ENCODE measurements at places on chromosomes 4 and X.

GRCh38 chr4:42600578-42600977 is 56.3 kb downstream of the ATP8A1 start:
- DNase-seq = no peak

- no peak for DNase-seq
These were observed 8.0 kb downstream of the HERC3 start for GRCh38 chr4:88600176-88600838.

- no peak for DNase-seq
These were observed 1.0 kb upstream of the DAPP1 start for GRCh38 chr4:99815597-99816011.

DNA sequence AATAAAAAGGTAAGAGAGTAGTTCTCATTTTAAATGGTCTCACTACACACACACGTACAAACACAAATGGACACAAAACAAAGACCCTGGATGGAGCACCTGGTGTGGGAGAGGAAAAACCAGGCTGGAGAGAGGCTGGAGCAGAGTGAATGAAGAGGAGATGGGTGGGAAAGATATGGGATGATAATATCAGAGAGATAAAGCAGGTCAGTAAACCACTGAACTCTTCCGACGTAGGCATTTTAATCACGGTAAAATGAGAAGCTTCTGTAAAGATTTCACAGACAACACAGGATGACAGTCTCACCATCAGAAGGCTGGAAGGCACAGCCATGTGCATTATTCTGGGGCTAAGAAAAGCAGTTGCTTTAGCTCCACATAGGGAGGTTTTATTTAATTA is 532.8 kb downstream of the KCNIP4 start:
- DNase-seq = no peak

- DNase-seq = no peak
These were observed 866.3 kb upstream of the PCDH7 start for GRCh38 chr4:29853833-29854232.

GRCh38 chr4:139819082-139819481 is 153.5 kb downstream of the MGST2 start:
- DNase-seq = no peak

- no peak for DNase-seq
These were observed 41.5 kb upstream of the XPNPEP2 start for GRCh38 chrX:129697204-129697829.

DNA sequence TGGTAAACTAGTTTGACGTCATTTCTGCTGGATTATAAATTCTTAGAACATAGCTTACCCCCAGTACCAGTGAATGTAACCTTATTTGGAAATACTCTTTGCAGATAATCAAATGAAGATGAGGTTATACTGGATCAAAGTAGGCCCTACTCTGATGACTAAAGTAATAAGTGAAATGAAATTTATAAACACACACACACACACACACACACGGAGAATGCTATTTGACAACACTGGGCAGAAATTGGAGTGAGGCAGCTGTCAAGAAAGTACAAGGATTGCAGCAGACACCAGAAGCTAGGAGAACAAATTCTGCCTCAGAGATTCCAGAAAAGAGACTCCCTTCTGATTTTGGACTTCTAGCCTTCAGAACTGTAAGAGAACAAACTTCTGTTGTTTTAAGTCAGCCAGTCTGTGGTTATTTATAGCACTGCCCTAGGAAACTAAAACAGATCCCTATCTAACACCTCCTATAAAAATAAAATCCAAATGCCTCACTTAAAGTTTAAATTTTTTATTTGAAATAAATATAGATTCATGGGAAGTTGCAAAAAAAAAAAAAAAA is 448.6 kb downstream of the PCDH18 start:
- DNase-seq = no peak

- no peak for DNase-seq
These were observed 56.2 kb downstream of the TRIML1 start for GRCh38 chr4:188195389-188195985.

- DNase-seq = no peak
These were observed 87.1 kb downstream of the UBE2K start for GRCh38 chr4:39785083-39785482.

DNA sequence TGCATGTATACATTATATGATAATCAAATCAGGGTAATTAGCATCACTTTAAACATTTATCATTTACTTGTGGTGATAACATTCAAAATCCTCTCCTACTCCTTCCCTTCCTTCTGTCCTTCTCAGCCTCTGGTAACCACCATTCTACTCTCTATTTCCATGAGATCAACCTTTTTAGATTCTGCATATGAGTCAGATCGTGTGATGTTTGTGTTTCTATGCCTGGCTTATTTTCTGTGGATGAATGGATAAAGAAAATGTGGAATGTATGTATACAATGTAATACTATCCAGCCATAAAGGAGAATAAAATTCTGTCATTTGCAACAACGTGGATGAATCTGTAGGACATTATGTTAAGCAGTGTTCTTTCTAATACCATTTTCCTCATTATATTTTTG is 123.9 kb downstream of the NAA11 start:
- no peak for DNase-seq

GRCh38 chr4:38560340-38560739 is 103.7 kb upstream of the KLF3 start:
- DNase-seq = no peak

GRCh38 chr4:177952723-177953122 is 510.5 kb upstream of the AGA start:
- DNase-seq = no peak

DNA sequence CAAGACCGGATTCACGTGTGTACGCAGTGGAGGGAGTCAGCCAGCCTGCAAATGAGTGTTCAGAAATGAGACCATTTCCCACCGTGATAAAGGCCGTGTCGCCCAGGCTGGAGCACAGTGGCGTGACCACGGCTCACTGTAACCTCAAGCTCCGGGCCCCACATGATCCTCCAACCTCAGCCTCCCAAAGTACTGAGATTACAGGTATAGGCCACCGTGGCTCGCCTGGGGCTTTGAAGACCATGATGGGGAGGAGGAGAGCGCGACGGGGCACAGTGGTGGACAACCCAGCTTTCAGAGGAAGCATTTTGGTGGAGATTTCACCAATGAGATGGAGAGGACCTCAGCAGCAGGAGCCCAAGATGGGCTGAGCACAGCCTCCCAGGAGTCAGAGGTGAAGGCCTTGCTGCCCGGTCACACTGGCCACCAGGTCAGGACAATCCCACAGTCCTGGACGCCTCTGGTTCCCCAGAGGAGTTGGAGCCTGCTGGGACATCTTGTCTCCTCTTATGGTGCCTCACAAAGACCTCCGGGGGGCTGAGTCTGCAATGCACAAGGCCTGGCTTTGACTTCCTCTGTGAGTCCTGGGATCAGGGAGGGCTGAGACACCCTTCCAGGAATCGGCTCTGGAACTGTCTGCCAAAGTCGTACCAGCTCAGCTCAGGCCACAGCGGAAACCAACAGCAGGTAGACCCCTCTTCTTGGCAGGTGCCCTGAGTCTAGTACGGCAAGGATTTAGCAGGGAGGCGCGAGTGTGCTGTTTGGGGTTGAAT is 22.4 kb upstream of the MXD4 start:
- DNase-seq = no peak

DNA sequence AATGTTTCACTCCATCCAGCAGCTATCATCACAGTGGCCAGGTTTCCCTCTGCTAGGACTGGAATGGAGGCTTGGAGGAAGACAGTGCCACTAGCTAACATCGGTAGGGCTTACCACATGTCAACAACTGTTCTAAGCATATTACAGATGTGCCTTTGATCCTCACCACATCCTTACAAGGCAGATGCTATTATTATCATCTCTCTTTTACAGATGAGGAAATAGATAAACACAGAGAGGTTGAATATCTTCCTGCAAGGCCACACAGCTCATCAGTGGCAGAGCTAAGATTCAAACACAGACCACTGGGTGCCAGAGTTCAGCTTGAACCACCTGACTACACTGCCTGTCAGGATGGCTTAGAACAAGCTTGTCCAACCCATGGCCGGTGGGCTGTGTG is 47.4 kb downstream of the MAMLD1 start:
- no peak for DNase-seq

- DNase-seq = no peak
These were observed 20.9 kb downstream of the HMGB3 start for GRCh38 chrX:151004085-151004484.

DNA sequence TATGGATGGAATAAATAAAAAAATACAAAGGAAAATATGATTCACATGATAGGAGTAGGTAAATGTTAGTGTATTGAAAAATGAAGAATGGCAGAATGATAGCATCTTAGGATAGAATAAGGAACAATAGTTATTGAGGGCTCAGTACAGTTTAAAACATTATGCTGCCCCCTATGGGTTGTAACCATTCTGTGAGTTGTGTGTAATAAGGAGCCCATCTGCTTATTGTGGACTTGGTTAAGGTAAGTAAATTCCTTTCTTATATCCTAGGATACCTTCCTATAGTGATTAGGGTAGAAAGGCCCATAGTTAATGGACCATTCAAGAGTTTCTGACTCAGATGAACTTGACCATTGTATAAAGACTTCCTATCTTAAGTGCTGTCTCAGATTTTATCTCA is 195.8 kb downstream of the PDHA2 start:
- DNase-seq = no peak

- no peak for DNase-seq
These were observed 13.6 kb downstream of the UVSSA start for GRCh38 chr4:1360423-1361283.

DNA sequence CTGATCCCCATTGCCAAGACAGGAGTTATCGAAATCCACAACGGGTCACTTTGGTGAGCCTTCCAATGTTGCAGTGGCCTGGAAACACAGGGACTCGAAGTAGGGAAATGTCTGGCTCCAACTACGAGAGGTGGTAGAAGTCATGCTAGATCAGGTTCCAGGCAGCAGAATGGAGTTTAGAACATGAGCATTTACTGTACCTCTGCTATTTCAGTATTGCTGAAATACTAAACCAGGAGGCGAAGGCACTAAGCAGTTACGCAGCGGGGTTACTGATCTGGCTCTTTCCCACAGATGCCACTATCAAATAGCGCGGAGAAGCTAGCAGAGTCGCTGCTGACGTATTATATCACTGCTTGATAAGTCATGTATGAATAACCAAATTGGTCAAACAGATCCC is 56.3 kb downstream of the PTCHD1 start:
- no peak for DNase-seq

DNA sequence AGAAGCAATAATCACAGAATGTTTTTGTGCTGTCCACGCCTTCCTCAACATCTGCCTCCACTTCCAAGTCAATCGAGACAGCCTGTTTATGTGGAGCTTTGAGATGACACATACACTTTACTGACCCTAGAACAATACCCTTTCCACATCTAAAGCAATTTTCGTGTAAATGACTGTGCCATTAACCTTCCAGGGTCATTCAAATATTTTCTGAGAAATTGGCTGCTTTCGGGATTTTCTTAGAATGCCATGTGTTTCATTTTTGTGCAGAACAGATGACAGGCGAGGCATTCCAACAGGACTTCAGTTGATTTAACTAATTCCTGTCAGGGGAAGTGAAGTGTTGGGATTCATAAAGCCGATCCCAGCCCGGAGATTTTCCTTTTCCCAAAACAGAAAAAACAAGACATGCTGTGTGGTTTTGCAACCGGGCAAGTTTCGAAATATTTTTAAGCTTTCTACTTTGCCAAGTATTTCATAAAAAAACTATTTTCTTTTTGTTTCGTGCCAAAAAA is 73.9 kb downstream of the SORBS2 start:
- no peak for DNase-seq

- no peak for DNase-seq
These were observed at the start of gene FGF2 for GRCh38 chr4:122826553-122827257. TSS of gene FGF2 (plus strand) at chr4:122826831. CDS start at chr4:122827175, 344 bp downstream.

GRCh38 chr4:77636902-77637301 is 31.3 kb downstream of the CXCL13 start:
- no peak for DNase-seq

Data from stimulated activated CD8-positive, alpha-beta memory T cell treated with anti-CD3 and anti-CD28 coated beads, Interleukin-15, amount 100 ng/mL, for 48 hours (primary cell).